Stimulated activated naive CD8-positive, alpha-beta T cell treated with anti-CD3 and anti-CD28 coated beads, Interleukin-15, amount 100 ng/mL, for 72 hours (primary cell): ENCODE measurements at places on chromosomes 12 and 14.

- no peak for DNase-seq
These were observed 48.3 kb downstream of the SCN8A start for GRCh38 chr12:51639361-51639760.

DNA sequence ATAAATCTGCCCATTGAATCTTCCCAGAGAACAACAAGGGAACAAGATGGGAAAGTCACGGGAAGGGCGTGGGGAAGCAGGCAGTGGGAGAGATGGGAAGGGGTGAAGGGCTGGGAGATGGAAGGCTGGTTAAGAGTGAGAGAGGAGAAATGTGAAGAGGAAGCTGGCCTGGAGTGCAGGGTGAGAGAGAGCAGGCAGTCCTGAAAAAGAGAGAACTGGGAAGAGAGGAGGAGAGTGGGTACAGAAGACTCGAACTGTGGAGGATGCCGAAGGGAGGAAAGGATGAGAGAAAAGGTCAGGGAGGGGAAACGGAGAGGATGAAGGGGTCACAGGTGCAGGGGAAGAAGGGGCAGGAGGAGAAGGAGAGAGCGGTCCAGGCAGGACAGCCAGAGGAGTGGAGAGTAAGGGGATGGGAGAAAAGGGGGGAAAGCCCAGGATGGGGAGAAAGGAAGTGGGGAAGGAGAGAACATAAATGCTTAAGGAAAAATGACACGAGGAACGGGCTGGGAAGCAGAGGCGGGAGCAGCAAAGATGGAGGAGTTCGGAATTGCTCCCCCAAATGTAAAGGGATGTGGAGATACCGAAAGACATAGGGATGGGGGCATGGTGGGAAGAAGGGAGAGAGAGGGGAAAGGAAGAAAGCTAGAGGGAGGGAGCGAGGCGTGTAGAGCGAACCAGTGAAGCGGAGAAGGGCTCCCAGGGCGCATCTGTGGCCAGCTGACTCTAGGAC is 1.2 kb downstream of the PIANP start:
- no peak for DNase-seq

- no peak for DNase-seq
These were observed at the start of gene RHOF for GRCh38 chr12:121793440-121793837. Gene RHOF (minus strand): TSS chr12:121793688. CDS start chr12:121793633, 55 bp downstream.

GRCh38 chr12:91317306-91317705 is 134.7 kb upstream of the DCN start:
- no peak for DNase-seq

DNA sequence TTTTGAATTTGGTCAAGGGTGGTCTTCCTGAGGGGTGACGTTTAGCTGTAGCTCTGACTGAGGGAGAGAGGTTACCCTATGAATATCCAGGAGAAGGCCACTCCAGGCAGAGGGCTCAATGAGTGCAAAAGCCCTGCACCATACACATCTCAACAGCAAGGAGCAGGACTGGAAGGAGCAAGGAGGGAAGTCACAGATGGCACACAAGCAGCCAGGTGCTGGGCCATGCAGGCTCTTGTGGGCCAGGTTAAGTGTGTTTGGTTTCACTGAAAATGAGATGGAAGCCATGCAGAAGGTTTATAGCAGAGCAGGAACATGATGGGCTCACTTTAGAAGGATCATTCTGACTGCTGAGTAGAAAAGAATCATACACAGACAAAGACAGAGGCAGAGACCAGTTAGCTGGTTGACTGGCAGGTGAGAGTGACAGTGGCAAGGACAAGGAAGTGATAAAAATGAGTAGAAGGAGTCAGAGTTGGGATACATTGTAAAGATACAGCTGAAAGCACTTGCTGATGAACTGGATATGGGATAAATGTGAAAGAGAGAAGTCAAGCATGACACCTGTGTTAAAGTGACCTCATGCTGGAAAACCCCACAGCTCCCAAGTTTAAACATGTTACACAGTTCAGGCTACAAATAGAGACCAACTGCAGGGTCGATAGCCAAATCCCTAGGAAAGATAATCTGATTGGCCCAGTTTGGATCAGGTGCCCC is 81.2 kb downstream of the PRKD1 start:
- DNase-seq: no peak

GRCh38 chr14:69226736-69227135 is 33.2 kb upstream of the GALNT16 start:
- DNase-seq: no peak
